ENCODE measurements at places on chromosomes 1 and 21.

DNA sequence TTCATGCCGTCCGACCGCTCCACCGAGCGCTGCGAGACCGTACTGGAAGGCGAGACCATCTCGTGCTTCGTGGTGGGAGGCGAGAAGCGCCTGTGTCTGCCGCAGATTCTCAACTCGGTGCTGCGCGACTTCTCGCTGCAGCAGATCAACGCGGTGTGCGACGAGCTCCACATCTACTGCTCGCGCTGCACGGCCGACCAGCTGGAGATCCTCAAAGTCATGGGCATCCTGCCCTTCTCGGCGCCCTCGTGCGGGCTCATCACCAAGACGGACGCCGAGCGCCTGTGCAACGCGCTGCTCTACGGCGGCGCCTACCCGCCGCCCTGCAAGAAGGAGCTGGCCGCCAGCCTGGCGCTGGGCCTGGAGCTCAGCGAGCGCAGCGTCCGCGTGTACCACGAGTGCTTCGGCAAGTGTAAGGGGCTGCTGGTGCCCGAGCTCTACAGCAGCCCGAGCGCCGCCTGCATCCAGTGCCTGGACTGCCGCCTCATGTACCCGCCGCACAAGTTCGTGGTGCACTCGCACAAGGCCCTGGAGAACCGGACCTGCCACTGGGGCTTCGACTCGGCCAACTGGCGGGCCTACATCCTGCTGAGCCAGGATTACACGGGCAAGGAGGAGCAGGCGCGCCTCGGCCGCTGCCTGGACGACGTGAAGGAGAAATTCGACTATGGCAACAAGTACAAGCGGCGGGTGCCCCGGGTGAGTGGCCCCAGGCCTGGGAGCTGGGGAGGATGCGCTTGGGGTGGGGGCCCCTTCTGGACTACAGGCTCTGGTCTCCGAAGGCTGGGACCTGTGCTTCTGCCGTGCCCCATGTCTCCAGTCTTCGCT, 1.1 kb downstream of the SKI start:
- peak; percentile 46 for DNase-seq

DNA sequence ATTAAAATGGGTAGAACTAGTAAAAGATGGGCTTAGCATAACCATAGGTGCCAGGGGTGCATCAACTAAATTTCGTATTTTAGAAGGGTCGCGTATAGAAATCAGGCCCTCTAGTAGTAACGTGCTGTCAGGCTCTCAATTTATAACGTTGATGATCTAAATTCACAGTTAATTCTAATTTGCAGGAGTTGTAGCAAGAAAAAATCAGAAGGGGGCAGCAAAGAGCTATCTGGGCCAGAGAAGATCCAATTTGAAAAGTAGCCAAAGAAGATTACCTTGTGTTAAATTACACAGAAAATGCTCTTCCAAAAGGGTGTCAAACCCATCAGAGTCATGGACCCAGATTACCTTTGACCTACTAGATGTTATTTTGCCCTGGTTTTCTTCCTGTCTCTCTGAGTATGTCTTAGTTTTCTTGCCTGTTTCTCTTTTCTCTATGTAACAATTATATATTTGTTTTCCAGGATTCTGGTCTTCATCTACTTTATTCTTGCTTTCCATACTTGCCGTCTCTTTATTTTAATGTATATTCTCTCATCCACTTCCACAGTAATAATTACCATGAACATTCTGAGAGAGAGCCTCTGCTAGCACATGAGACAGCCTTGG, 1030.9 kb downstream of the AMY1C start:
- no peak for DNase-seq

GRCh38 chr1:234617131-234617985, 7.4 kb upstream of the IRF2BP2 start:
- no peak for DNase-seq

GRCh38 chr1:156690675-156691036, 13.4 kb upstream of the NES start:
- DNase-seq: no peak

DNA sequence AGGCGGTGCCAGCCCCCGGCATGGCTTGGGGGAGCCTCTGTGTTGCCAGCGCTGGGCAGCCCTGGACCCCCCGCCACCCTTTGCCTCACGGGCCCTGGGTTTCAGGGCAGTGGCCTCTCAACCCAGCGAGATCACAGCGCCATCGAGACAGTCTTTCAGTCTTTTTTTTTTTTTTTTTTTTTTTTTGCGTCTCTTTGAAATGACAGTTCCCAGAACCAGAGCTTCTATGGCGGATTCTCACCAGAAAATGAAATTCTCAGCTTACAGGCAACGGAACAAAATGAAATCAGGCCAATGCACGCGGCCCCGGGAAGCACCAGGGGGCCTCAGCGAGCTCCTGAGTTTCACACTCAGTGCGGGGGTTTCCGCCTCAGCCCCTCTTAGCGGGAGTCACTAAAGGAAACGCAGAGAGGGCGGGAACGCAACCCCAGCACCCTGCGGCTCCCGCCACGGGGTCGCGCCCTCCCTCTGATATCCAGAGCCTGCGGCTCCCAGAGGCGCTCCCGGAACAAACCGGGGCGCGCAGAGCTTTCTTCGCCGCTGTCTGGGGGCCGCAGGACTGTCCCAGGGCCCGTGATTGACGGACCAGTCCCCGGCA, 8.0 kb upstream of the COL6A1 start:
- peak; percentile 81 for DNase-seq

GRCh38 chr1:63601463-63601862, 8.3 kb downstream of the PGM1 start:
- DNase-seq: no peak

DNA sequence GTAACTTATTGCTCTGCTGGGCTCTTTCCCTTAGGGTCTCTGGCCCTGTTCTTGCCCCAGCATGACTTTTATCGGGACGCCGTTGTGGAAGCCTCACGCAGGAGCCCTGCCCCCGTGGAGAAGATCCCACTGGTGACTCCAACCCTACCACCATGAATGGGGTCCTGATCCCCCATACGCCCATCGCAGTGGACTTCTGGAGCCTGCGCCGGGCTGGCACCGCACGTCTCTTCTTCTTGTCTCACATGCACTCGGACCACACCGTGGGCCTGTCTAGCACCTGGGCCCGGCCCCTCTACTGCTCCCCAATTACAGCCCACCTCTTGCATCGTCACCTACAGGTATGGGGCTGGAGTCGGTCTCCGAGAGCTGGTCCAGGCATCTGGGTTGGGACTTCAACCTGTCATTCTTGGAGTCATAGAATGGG, 322 bp downstream of the DCLRE1B start:
- peak; percentile 11 for DNase-seq

Measured in stimulated activated CD8-positive, alpha-beta memory T cell treated with anti-CD3 and anti-CD28 coated beads, Interleukin-7, amount 100 ng/mL, for 4 hours (primary cell).